H7 (cell line): ENCODE measurements at places on chromosomes 3 and 15. TPM values are rescaled to one million over a fixed set of nuclear protein-coding genes. Genes with fewer than 3 reads are reported as not detected.

The DAZL gene
- 1.4 and 2.4 TPM in 2 replicates for total RNA-seq

The XCR1 gene
- total RNA-seq: not detected in 2 replicates

The PATL2 gene
- 0.24 and 1.5 TPM in 2 replicates for total RNA-seq

The MYO5C gene
- total RNA-seq: 1.7 and 3.3 TPM in 2 replicates

The MORC1 gene
- not detected in 2 replicates for total RNA-seq

The STIMATE gene
- 10.9 and 19.3 TPM in 2 replicates for total RNA-seq

The C3orf70 gene
- total RNA-seq: 0.63 and 1.1 TPM in 2 replicates

The MLF1 gene
- 19.6 and 19.8 TPM in 2 replicates for total RNA-seq

The NXPE3 gene
- 5.6 and 5.7 TPM in 2 replicates for total RNA-seq

The SHC4 gene
- total RNA-seq: 0.03 and 1.1 TPM in 2 replicates

The OR5H15 gene
- not detected in 2 replicates for total RNA-seq
